Natural killer cell treated with Interleukin-12 subunit alpha and Interleukin-12 subunit beta and Interleukin-15 and Interleukin-18, amount 100 ng/mL, for 72 hours (primary cell): ENCODE measurements at places on chromosomes 3 and 15. TPM values are rescaled to one million over a fixed set of nuclear protein-coding genes. Genes with fewer than 3 reads are reported as not detected.

- DNase-seq, result no peak
Measured at GRCh38 chr15:52115598-52116427, 3.2 kb upstream of the BCL2L10 start.

GRCh38 chr3:123739754-123740153 is 144.4 kb downstream of the MYLK start:
- DNase-seq, result no peak

DNA sequence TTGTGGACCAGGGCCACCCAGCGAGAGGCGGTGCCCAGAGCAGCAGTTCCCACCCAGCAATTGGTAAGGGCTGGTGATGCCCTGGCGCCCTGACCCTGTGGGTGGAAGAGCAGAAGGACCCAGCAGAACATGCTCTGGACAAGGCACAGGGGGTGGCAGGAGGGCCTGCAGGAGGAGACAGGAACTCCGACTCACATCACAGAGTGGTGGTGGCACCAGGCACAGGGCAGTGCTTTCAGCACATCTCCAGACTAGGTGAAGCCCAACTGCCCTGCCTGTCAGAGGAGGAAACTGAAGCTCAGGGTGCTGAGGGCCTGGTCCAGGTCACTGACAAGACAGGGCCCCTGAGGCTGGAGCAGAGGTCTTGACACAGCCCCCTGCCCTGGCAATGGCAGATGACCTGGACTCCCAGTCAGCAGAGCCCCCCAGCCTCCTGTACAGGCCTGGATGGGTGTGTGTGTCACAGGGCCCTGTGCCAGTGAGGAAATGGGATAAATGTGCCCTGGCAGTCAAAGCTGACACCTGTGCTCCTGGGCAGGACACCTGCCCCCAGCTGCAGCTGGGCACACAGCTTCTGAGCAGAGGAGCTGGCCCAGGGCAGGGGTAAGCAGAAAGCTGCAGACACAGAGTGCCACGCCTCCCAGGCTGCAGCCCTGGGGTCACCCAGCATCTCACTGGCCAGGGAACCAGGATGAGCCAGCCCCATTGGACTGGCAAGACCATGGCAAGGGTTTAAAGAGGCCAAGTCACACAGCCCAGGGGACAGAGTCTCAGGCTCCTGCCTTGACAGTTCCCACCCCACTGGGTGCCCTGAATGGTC is 11.4 kb downstream of the KLF15 start:
- peak; percentile 45 for DNase-seq

DNA sequence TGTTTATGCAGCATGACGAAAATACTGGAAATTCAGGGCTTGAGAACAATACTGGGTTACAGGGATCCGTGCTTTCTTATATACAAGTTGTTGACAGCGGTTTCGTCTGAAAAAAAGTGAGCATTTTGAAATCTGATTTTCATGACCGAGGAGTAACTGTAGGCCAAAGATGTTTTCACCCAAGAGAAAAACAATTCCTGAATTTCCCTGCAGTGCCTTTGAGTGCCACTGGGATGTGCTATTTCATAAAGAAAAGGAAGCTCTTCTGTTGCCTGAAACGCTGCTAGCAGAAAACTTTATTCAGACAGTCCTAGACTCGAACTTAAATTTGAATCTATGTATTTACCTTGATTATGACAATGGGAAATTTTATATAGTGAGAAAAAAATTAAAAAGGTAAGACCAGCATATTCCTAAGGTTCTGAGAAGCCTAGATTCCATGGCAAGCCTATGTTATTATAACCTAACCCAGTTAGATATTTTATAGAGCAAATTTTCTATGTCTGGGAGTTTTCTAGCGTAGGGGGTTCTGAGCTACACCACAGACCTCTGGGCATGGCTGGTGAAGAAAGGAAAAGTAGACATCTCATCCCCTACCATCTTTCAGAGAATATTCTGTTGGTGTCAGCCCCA is 30.2 kb downstream of the KCNAB1 start:
- DNase-seq, result no peak

The CD80 gene
- total RNA-seq, result 0.62 TPM

The GP9 gene
- total RNA-seq, result 0.45 TPM
